NAMALWA (cell line): ENCODE measurements at places on chromosomes 5 and 9.

- DNase-seq, result no peak
Measured at GRCh38 chr5:102622262-102622661, 123.5 kb upstream of the SLCO6A1 start.

DNA sequence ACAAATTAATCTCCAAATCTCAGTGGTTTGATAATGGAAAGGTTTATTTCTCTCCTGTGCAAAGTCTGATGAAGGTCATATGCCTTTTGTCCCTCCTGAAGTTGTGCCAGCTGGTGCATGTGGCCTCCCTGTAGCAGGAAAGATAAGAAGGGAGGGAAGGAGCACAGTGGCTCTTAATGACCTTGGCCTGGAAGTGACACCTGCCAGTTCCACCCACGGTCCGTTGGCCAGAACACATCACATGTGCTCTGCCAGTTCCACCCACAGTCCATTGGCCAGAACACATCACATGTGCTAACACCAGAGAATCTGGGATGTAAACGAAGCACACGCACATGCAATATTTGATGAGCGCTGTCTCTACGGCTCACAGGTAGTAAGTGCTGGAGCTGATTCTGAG lies 130.9 kb downstream of the DOCK2 start:
- no peak for DNase-seq

- DNase-seq, result no peak
Measured at GRCh38 chr9:22921742-22922141, 475.1 kb downstream of the DMRTA1 start.

- no peak for DNase-seq
Measured at GRCh38 chr5:21834863-21835262, 1018.3 kb downstream of the CDH12 start.

- no peak for DNase-seq
Measured at GRCh38 chr9:13378154-13378553, 98.7 kb upstream of the MPDZ start.

GRCh38 chr9:109228093-109228642 lies 61.1 kb upstream of the FRRS1L start:
- DNase-seq, result no peak

GRCh38 chr9:85414390-85414789 lies 327.4 kb downstream of the AGTPBP1 start:
- DNase-seq, result no peak

DNA sequence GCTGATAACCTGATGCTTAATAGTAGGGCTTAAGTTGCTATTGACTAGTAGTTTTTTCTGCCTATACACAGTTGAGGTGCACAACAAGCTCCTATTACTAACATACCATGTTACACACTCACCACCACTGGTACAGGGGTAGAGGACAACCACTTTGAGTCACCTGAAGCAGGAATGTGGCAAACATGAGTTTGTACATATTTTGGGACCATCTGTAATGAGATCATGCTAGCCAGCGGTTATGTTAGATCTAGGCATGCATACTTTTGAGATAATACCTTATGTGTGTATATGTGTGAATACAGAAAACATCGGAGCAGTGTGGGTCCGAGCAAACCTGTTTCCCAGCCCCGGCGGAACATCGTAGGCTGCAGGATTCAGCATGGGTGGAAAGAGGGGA lies 72.8 kb upstream of the NXNL2 start:
- no peak for DNase-seq

DNA sequence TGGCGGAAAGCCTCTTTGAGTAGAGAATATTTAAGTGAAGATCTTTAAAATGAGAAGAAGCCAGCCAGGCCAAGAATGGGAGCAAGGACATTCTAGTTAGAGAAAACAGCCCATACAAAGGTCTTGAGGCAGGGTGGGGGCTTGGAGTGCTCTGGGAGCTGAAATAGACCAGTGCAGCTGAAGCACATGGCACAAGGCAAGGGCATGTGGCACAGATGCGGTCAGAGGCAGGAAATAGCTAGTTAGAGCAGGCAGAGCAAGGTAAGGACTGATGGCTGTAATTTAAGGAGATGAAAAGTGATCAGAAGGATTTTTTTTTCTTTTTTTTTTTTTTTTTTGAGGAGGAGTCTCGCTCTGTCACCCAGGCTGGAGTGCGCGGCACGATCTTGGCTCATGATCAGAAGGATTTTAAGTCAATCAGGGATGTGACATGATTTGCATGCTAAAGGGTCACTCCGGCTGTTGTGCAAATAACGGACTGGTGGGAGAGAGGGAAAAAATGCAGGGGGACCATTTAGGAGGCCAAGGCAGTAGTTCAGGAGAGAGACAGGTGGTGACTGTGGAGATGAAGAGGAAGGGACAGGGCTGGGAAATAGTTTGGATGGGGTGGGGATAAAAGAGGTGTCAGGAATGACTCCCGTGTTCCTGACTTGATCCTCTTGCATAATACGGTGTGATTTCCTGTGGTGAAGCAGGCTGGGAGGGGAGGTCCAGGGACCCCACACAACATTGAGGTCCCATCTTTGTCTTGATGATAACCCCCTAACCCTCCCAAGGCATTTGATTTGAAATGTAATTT lies 207.6 kb downstream of the HSPA4 start:
- no peak for DNase-seq

GRCh38 chr5:110752953-110753352 lies 14.1 kb downstream of the SLC25A46 start:
- DNase-seq, result peak; percentile 31

DNA sequence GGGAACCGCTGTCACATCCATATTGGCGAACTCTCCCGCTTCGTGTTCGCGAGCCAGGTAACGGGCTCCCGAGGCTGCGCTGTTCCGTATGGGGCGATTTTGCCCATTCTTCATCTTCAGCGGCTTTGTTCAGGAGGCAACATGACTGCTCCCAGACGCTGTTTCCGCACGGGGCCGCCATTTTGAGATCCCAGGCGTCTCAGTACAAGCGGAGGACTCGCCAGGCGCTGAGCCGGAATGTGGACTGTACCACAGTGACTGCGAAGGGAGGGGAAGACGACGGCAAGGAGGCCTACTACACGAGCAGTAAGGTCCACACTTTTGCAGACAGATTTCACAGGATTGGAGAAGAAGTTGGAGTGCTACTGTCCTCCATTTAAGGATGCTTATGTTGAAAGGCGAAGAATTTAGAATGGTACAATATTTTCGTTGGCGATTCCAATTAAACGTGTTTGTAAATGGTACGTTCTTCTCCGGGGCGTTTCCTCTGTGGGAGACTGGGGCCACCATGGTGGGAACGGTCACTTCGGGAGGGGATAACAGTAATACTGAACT lies 41.6 kb upstream of the ZNF300 start:
- no peak for DNase-seq

GRCh38 chr9:126439402-126439765 lies 112.8 kb downstream of the MVB12B start:
- DNase-seq, result no peak

DNA sequence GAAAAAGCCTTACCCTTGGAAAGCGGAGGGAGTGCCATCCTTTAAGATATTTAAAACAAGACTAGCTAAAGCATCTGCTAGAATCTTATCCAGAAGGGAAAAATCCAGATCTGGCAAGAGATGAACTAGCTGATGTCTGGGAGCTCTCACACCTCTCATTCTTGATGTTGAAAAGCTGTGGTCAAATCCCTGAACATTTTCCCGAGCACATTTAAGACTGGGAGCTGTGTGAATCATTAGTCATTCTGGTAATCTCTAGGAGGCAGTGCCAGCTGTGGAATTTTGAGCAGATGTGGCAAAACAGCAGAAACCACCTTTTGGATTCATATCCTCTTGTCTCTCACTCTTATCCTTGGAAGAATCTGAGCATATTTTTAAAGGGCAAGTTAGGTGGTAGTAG lies 218.0 kb downstream of the MAN2A1 start:
- no peak for DNase-seq

DNA sequence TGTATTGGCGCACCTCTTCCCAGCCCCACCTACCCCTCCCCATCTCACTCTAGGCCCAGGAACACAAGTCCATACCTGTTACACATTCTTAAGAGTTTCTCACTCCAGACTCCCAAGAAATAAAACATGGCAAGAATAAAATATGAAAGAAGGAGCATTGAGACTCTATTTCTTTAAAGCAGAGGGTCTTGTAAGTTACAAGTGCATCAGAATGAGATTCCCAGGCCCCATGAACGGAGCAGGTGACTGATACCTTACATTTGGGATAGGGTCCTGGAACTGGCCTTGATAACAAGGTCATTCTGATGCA lies 5.7 kb downstream of the EGR1 start:
- DNase-seq, result no peak

- no peak for DNase-seq
Measured at GRCh38 chr9:133841167-133841812, 103.1 kb upstream of the SARDH start.

GRCh38 chr5:75510417-75510835 lies 1.0 kb downstream of the CERT1 start:
- peak; percentile 51 for DNase-seq

DNA sequence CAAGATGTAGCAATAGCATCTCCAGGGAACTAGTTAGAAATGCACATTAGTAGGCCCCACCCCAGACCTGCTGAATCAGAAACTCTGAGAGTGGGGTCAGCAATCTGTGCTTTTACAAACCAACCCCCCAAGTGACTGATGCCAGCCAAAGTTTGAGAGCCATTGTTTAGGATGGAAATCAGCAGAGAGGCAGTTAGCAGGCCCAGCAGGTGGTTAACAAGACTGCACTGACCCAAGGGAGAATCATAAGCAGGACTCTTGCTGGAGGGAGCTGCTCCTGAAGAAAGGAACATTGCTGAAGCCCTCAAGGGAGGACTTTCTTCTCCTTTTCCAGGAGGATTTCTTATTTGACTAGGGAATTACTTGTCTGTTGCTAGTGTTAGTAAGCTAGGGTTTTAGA lies 74.2 kb upstream of the SLC12A2 start:
- no peak for DNase-seq

- DNase-seq, result peak; percentile 88
Measured at GRCh38 chr5:175464074-175464941, 14.1 kb upstream of the SFXN1 start.

GRCh38 chr5:158387499-158387898 lies 528.6 kb upstream of the CLINT1 start:
- DNase-seq, result no peak

DNA sequence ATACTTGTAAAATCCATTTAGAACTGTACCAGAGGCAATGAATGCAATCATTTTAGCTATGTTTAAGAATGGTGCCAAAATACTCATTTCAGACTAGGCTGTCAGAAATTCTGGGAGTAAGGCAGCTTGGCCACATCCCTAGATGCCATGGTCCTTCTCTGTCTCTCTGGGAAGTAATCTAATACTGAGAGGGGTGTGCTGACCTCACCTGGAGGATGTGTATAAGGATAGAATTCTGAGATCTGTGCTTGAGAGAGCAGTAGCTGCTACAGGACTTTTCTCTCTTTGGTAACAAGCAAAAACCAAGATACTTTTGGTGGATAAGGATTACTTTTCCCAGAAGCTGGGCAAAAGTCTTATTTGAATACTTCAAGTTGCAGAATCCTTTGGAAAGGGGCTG lies 68.1 kb upstream of the MRPS30 start:
- DNase-seq, result no peak

DNA sequence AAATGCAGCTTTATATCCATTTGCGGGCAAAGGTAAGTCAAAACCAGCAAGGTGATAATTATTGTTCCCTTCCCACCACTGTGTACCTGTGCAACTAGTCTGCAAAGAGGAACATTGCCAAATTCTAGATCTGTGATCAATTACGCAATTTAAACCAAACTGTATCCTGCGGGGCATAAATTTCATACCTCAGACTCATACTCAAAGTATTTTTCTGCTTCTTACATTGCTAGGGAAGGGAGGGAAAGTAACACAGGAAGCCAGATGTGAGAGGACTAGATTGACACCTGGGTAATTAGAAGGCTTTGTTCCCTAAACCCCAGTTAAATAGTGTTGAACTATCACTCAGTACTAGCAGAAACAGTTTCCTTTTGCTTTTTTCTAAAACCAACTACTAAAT lies 240.2 kb upstream of the ZNF608 start:
- DNase-seq, result no peak

DNA sequence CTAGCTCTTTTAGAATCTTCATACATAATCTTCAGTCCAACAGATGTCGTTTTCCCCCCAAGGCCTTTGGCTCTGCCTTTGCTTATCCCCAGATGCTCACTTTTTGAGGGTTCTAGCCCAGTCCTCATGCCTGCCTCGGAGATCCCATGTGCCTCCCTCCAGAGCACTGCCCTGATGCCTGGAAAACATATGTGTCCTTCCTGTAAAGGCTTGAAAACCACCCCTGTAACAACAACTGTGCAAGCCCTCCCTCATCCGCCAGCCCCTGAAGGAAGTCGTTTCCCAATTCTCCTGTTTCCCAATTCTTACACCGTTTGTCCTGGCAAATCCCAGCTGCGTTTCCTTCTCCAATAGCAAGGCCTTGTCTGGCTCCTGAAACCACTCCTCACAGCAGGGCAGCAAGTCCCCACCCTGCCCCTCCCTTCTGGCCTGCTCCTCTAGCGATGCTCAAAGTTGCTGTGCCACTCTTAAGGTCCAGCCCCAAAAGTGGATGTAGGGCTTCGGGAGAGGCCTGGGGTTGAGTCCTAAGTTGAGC lies 52.2 kb downstream of the SLC36A1 start:
- no peak for DNase-seq

DNA sequence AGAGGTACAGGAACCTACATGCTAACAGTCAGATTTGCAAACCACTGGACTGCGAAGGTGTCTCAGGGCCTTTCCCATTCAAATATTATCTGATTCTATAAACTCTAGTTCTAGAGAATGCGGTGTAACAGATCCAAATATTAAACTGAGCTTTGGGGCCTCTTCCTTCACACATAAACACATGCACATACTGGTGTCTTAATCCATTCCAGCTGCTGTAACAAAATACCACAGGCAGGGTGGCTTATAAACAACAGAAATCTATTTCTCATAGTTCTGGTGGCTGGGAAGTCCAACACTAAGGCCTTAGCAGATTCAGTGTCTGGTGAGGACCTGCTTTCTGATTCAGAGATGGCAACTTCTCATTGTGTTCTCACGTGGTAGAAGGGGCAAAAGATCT lies 30.2 kb downstream of the RETREG1 start:
- DNase-seq, result no peak

DNA sequence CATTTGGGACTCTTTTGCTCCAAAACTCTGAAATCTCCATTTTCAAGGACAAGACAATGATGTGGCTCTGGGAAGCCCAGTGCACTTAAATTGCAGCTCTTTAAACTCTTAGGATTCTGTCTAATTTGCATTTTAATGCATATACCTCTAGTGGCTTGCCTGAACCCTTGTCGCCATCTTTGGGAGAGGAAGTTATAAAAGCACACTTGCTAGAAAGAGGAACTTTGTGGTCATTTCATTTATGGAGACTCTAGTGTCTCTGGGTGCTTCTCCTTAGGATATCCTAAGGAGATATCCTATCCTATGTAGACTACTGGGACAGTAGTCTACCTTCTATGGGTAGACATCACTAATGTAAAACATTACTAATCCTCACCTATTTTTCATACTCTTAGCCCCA lies 77.3 kb upstream of the SLC1A3 start:
- DNase-seq, result peak; percentile 15

DNA sequence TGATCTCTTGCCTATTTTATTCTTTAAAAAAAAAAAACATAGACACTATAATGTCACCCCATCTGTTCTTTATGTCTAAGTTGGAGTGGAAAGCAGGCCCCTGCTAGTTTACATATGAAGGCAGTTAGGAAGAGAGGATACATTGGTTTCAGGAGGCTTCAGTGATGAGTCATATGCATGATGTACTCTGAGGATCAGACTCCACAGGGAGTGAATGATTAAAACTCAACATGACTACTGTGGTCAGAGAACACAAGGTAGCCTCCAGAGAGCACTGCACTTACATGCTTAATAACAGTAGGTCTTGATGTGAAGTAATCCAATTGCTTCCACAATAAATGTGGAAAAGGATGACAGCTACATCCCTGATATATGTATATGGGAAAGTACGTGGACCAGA lies 22.7 kb upstream of the FSTL4 start:
- DNase-seq, result no peak
